ENCODE measurements at places on chromosomes 16 and 17.

DNA sequence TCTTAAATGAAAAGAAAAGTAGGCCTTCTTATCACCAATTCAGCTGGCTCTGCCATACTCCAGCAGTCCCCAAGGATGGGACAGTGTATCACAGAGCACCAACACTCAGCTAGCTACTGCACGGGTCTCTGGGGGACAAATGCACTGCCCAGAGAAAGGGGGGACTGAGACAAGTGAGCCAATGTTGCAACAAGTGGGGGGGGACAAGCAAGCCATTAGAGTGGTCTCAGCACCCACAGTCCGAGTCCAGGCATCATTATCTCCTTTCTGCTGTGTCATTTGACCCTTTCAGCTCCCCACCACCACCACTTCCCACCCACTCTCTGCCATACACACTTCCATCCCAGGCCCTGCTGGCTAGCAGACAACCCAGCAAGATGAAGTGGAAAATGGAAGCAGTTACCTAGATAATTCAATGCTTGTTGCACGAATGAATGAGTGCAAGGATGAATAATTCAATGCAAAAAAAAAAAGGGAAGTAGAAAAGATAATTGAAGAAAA lies 7.0 kb downstream of the TMEM132E start:
- DNase-seq, result no peak

- DNase-seq, result no peak
These were observed 957.1 kb upstream of the SOX9 start for GRCh38 chr17:71163813-71164122.

DNA sequence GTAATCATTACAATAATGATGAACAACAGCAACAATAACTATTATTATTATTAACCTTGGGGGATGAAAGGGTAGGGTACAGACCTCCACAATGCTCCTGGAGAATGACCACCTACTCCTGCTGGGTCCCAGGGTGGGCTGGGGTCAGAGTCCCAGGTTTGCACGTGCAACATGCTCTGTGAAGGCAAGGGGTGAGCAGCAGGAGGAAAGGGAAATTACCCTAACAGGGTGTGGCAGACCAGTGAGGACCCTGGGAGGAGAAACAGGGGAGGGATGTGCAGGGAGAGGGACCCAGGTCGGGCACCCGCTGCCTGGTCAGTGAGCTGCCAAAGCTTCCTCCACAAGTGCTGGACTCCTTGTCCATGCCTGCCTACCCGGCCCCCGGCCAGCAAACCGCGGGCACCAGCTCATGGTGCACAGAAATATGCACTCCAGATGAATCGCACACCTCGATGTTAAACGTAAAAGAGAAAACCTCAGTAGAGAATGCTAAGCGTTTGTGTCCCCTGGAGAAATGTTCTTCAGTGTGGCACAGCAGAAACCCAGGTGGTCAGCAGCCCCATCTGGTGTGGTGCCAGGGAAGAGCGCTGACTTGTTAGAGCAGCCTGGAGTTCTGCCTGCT lies 767.1 kb downstream of the KCNJ18 start:
- DNase-seq, result no peak

GRCh38 chr16:69861292-69862030 lies 89.7 kb upstream of the CLEC18A start:
- DNase-seq, result no peak

- DNase-seq, result no peak
These were observed 38.9 kb upstream of the ZC3H18 start for GRCh38 chr16:88531346-88531745.

- no peak for DNase-seq
These were observed 20.3 kb downstream of the SGF29 start for GRCh38 chr16:28573738-28574718.

- no peak for DNase-seq
These were observed 43.5 kb downstream of the SCPEP1 start for GRCh38 chr17:57021226-57021940.

DNA sequence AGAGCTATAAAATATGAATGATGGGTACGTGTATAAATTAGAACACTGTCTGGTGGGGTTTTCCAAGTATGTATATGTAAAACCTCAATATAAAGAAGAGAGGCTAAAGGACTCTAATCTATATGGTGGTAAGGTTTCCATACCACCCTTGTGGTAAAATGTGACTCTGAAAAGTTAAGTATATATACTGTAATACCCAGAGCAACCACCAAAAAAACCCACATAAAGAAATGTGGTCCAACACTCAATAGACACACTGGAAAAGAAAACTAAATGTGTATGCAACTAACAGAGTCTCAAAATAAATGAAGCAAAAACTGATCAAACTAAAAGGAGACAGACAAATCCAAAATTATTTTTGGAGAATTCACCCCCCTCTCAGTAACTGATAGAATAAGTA lies 72.2 kb downstream of the XPO6 start:
- no peak for DNase-seq

DNA sequence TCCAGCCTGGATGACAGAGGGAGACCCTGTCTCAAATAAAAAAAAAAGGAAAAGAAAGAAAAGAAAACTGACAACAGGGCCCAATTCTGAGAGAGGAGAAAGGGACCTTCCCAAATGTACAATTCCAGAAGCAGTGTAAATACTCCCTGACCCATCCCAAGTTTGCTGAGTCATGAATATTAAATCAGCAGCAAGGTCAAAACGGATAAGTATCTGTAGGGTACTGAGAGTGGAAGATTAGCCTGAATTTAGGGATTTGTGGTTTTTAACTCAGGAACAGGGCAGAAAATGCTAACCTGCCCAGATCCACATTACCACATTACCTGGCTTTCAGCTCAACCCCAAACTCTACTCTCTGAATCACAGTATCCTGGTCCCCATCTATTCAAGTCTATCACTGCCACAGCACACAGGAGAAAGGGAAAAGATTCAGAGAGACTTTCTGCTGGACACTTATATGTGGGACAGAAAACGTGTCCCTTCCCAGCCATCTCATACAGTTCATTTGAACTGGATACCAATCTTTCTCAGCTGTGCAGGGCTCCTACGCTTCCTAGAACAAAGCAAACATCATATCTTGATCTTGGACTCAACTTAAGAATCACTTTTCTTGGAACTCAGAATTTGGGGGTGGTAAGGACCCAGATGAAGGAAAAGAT lies 2.9 kb downstream of the FXR2 start:
- DNase-seq, result no peak

GRCh38 chr17:77072670-77073069 lies 68.1 kb upstream of the SEC14L1 start:
- DNase-seq, result no peak

DNA sequence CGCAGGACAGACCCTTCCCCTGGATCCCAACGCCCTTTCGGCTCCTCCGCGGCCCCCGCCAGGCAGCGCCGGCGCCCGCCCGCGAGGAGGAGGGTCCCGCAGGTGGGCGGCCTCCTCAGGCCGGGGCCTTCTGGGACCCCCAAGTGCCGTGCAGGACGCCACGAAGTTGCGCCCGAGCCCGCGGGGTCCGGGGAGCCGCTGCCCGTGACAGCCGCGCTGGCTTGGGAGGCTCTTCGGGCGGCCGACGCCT lies 504 bp downstream of the ERN1 start:
- DNase-seq, result no peak

- DNase-seq, result no peak
These were observed 63.4 kb downstream of the SNX20 start for GRCh38 chr16:50617646-50618184.

- no peak for DNase-seq
These were observed 30.8 kb downstream of the CDIP1 start for GRCh38 chr16:4507588-4508345.

DNA sequence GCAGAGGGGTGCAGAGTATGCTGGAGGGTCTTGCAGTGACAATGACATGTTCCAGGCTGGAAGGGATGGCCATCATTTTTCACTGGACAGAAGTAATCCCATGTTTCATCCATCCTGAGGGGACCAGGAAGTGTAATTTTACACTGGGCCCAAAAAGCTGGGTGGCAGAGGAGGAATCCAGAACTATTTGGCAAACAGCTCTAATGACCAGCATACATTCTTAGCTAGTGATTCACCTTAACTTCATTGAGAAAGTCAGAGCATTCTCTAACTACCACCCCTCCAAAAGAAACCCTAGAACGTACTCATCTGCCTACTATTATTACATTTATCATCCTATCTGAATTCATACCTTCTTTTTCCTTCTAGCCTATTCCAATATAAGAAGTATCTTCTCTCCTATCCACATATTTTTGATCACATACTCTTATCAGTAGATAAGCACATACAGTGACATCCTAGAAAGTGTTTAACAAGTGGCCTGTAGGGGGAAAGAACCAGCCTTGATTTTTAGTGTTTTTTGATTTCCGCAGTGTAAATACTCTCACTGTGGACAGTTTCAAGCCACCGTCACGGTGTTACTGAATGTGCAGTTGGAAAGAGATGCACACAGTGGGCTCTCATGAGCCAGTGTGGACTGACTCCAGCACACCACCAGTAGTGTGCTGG lies 118.1 kb downstream of the FTO start:
- no peak for DNase-seq

DNA sequence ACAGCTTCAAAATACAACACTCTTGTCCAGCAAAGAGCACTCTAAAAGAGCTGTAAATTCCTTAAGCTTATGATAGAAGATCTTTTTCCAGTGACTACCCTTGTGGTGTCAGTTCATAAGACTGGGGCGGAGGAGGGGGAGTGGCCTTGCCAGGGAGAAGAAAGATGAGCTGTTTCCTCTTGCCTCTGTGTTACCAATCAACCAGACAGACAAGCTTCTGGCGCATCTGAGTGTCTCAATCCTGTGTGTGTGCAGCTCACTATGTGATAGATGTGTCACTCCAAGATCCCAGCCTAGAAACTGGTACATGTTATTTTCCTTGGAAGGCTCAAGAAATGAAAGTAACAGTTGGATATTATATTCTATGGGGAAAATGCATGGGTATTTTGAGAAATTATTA lies 167.4 kb upstream of the CACNG3 start:
- DNase-seq, result no peak

DNA sequence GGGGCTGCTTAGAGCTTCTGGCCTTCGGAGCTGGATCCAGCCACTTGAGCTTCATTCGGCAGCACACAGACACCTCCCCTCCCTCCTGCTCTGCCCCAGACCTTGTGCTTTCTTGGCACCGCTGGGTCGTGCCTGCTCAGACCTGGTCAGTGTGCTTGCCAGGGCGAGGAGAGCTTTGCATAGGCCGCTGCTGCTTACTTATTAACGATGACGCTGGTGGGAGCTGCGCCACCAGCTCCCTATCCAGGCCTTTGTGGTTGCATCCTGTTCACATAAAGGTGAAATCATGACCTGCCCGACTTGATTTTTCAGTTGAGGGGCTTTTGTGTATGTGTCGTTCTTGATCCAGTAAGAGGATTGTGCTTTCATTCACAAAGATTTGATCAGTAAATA lies 101.1 kb downstream of the MSI2 start:
- DNase-seq, result peak; percentile 63

GRCh38 chr17:27257031-27257357 lies 36.9 kb upstream of the WSB1 start:
- no peak for DNase-seq

GRCh38 chr17:63506627-63507026 lies 16.5 kb upstream of the KCNH6 start:
- DNase-seq, result no peak

GRCh38 chr17:43917348-43918025 lies 10.2 kb upstream of the MPP2 start:
- no peak for DNase-seq

DNA sequence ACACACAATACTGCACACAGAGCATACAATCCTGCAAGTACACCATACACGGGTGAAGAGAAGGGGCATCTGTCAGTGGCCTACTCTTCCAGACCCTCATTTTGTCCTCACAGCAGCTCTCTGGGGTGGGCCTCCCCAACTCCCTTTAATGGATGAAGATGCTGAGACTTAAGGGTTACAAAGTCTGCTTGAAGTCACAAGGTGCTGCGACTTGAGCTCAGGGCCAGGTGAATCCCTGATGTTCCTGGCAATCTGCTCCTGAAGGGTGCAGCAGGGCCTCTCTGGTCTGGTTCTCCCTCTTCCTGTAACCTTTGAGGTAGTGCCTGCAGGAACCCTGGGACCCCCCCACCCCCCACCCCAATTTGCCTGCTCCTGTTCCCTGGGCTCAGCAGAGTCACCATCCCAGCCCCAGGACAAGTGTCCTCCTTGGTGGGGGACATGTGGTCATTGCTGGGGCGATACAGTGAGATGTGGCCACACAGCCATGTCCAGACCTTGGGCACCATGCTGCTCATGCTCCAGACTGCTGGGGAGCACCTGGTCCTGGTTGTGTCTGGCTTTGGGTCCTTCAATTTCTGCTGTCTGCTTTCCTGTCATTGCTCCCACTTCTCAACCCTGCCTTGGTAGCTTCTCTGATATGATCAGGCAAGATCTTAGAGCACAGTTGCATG lies 107.5 kb downstream of the METRNL start:
- DNase-seq, result no peak

GRCh38 chr16:31201582-31202413 lies 762 bp downstream of the PYCARD start:
- DNase-seq, result no peak

Data from DMS153 (cell line).